Lung (tissue), 17 donors: ENCODE measurements at places on chromosomes 3 and 15. TPM values are rescaled to one million over a fixed set of nuclear protein-coding genes. Genes with fewer than 3 reads are reported as not detected.

The STARD5 gene
- 7.0 TPM for total RNA-seq

The ITIH1 gene
- total RNA-seq = 0.11 TPM

The LYZL4 gene
- not detected for total RNA-seq

The KY gene
- total RNA-seq = 0.06 TPM

The TMEM212 gene
- 16.5 TPM for total RNA-seq

The GATA2 gene
- 9.6 TPM for total RNA-seq

The OXTR gene
- total RNA-seq = 2.6 TPM

The SLC22A14 gene
- total RNA-seq = not detected

The SAXO2 gene
- 54.0 TPM for total RNA-seq

The GABRG3 gene
- not detected for total RNA-seq

The GRIP2 gene
- 1.2 TPM for total RNA-seq

The ZNF385D gene
- 30.9 TPM for total RNA-seq

DNA sequence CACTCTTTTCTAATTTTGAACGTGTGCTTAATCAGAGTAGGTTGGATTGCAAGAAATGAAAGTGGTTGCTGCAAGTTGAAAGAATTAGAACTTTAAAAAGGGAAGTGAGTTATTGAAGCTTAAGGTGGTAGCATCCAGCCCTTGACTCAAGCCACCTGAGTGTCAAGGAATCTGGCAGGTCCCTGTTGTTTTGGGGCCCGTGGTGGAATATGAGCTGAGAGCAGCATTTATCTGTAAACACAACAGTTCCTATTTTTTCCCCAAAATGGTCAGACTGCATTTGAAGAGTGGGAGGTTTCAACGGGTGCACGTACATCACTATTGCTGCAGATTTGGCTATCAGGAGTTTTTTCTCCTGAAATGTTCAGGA is 1.7 kb downstream of the ITPR1 start:
- H3K27me3 ChIP-seq = no peaks in the 10 kb centered on the region
- no peak overlapping the region for H3K27ac ChIP-seq
- H3K36me3 ChIP-seq = no peaks in the 10 kb centered on the region
- no peak overlapping the region for H3K4me3 ChIP-seq
- peaks cover 10% of the 10 kb centered on the region for H3K4me1 ChIP-seq
- DNase-seq = no peak

DNA sequence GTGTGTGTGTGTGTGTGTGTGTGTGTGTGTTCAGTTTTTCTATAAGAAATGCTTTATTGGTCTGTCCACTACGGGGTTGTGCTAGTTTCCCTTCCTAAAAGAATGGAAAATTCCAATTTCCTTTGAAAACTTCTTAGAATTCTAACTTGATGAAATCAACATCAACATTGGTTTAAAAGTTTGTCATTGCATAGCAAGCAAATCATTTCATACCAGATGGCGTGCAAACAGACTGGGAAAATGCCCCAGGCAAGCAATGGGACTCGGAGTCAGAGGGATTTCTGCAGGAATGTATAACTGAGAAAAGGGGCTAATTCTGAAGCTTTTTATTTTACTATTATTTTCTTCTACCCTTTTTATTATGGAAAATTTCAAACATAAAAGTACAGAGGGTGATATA is 13.1 kb upstream of the DYNC1LI1 start:
- no peak for DNase-seq
- no peak overlapping the region for H3K4me3 ChIP-seq
- no peaks in the 10 kb centered on the region for H3K4me1 ChIP-seq
- H3K36me3 ChIP-seq = no peaks in the 10 kb centered on the region
- H3K27me3 ChIP-seq = no peaks in the 10 kb centered on the region

GRCh38 chr3:155712008-155712407 is 32.9 kb downstream of the PLCH1 start:
- no peaks in the 10 kb centered on the region for H3K4me1 ChIP-seq
- no peak overlapping the region for H3K4me3 ChIP-seq
- DNase-seq = no peak
- H3K27me3 ChIP-seq = no peaks in the 10 kb centered on the region
- no peak overlapping the region for H3K27ac ChIP-seq
- H3K36me3 ChIP-seq = no peaks in the 10 kb centered on the region

GRCh38 chr15:81596159-81596865 is 222.3 kb upstream of the TMC3 start:
- no peaks in the 10 kb centered on the region for H3K4me1 ChIP-seq
- no peak overlapping the region for H3K27ac ChIP-seq
- no peaks in the 10 kb centered on the region for H3K36me3 ChIP-seq
- no peak for DNase-seq

GRCh38 chr3:158761350-158761749 is 29.1 kb upstream of the RARRES1 start:
- peaks cover 26% of the 10 kb centered on the region for H3K4me1 ChIP-seq
- no peak for DNase-seq
- H3K36me3 ChIP-seq = no peaks in the 10 kb centered on the region
- H3K27me3 ChIP-seq = no peaks in the 10 kb centered on the region
- no peak overlapping the region for H3K4me3 ChIP-seq
- no peak overlapping the region for H3K27ac ChIP-seq

- no peak for DNase-seq
- no peaks in the 10 kb centered on the region for H3K27me3 ChIP-seq
- no peak overlapping the region for H3K27ac ChIP-seq
- H3K36me3 ChIP-seq = no peaks in the 10 kb centered on the region
- peaks cover 11% of the 10 kb centered on the region for H3K4me1 ChIP-seq
- no peak overlapping the region for H3K4me3 ChIP-seq
Observed at GRCh38 chr3:48137425-48137999, 50.7 kb downstream of the CDC25A start.

- no peaks in the 10 kb centered on the region for H3K4me1 ChIP-seq
- peak overlapping the region; percentile 75 for H3K27ac ChIP-seq
- H3K27me3 ChIP-seq = no peaks in the 10 kb centered on the region
- H3K4me3 ChIP-seq = no peak overlapping the region
- no peaks in the 10 kb centered on the region for H3K36me3 ChIP-seq
- no peak for DNase-seq
Observed at GRCh38 chr15:89132611-89133507, 44.6 kb downstream of the ABHD2 start.

DNA sequence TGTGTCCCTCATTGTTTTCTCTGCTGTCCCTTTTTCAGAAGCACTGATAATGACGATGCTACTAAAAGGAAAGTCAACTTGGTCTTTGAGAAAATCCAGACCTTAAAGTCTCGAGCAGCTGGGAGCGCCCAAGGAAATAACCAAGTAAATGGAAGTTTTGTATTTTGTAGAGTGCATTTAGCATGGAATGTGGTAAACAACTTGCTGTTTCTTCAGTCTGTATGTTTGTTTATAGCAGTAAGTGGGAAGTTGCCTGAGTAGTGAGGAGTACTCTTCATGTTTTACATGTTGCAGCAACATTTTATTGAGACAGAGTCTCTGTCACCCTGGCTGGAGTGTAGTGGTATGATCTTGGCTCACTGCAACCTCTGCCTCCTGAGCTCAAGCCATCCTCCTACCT is 66.0 kb downstream of the CGNL1 start:
- H3K4me3 ChIP-seq = no peak overlapping the region
- no peak for DNase-seq
- H3K27me3 ChIP-seq = no peaks in the 10 kb centered on the region
- H3K36me3 ChIP-seq = peaks cover 4% of the 10 kb centered on the region
- H3K27ac ChIP-seq = no peak overlapping the region

GRCh38 chr15:87492321-87492720 is 764.2 kb downstream of the NTRK3 start:
- no peak for DNase-seq
- no peak overlapping the region for H3K27ac ChIP-seq
- no peaks in the 10 kb centered on the region for H3K27me3 ChIP-seq
- H3K4me3 ChIP-seq = no peak overlapping the region
- no peaks in the 10 kb centered on the region for H3K36me3 ChIP-seq
- H3K4me1 ChIP-seq = peaks cover 24% of the 10 kb centered on the region

DNA sequence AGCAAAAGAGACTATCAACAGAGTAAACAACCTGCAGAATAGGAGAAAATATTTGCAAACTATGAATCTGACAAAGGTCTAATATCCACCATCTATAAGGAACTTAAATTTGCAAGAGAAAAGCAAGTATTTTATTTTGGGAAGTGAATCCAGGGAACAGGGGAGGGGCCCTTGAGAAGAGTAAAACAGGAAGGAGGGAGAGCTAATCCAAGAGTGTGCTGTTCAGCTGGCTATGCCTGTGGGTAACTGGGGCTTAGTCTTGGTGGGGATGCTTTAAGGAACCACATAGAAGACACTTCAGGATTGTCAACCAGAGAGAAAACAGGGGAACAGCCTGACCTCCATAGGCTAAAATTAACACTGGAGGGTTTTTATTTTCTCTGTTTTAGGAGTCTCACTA is 3.9 kb upstream of the HHLA2 start:
- no peak overlapping the region for H3K27ac ChIP-seq
- no peaks in the 10 kb centered on the region for H3K36me3 ChIP-seq
- no peaks in the 10 kb centered on the region for H3K4me1 ChIP-seq
- no peak overlapping the region for H3K4me3 ChIP-seq

- H3K27ac ChIP-seq = peak overlapping the region; percentile 47
- H3K36me3 ChIP-seq = no peaks in the 10 kb centered on the region
- H3K27me3 ChIP-seq = no peaks in the 10 kb centered on the region
- DNase-seq = peak; percentile 34
- H3K4me1 ChIP-seq = peaks cover 7% of the 10 kb centered on the region
Observed at GRCh38 chr15:64883997-64884511, 27.6 kb upstream of the ANKDD1A start.

- H3K36me3 ChIP-seq = no peaks in the 10 kb centered on the region
- no peaks in the 10 kb centered on the region for H3K27me3 ChIP-seq
- H3K4me3 ChIP-seq = no peak overlapping the region
- H3K27ac ChIP-seq = no peak overlapping the region
- no peaks in the 10 kb centered on the region for H3K4me1 ChIP-seq
- DNase-seq = no peak
Observed at GRCh38 chr3:118181274-118181673, 853.4 kb downstream of the IGSF11 start.

- peak; percentile 94 for DNase-seq
- H3K27me3 ChIP-seq = no peaks in the 10 kb centered on the region
- peak within 1 kb of the TSS; percentile 79 for H3K4me3 ChIP-seq
- no peaks in the 10 kb centered on the region for H3K36me3 ChIP-seq
- peaks cover 8% of the 10 kb centered on the region for H3K4me1 ChIP-seq
- H3K27ac ChIP-seq = peak within 1 kb of the TSS; percentile 88
Observed at GRCh38 chr15:47717036-47717612, at the start of gene SEMA6D. Gene SEMA6D (plus strand): TSS chr15:47717505. CDS start chr15:47759799, 42,294 bp downstream.

DNA sequence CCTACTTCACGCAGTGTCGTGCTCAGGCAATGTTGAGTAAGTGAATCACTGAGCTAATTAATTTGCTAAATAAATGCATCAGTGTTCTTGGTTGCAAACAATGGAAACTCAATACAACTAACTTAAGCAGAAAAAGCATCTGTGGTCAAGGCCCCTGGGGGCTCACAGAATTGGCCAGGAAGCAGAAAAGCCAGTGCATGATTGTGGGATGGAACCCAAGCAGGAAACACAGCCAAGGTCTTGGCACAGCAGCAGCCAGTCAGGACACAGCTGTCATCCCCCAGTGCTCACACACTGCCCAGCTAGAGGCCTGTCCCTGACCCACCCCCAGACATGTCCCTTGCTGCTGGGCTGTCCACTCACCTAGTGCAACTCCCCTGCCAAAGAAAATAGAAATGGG is 85.9 kb downstream of the AQP9 start:
- H3K4me3 ChIP-seq = no peak overlapping the region
- H3K27ac ChIP-seq = no peak overlapping the region
- no peaks in the 10 kb centered on the region for H3K36me3 ChIP-seq
- no peaks in the 10 kb centered on the region for H3K27me3 ChIP-seq

DNA sequence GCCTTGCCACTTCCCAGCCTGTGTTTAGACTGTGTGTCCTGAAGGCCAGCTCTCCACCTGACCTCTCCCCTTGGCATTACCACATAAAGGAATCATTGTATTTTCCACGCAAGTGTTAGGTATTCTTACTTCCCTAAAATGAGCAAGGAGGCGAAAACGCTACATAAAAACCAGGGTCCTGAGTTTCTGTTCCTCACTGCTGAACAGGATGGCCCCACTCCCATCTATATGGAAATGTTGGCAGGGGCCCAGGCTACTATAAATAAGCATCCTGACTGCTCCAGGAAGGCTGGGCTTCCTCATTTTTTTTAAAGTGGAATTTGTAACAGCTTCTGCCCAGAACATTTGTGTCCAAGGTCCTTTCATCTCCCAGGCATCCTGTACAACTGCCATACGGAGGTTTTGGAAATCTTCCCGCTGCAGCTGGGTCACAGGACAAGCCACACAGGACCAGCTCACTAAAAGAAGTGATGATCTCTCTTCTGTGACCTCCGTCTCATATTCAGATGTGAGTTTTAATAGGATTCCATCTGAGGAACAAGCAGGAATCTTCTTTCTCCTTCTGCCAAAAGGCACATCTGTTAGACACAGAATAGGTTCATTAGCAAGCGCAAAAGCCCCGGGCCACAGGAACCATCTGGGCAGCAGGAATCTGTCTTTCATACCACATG is 56.4 kb upstream of the LIMD1 start:
- peak overlapping the region; percentile 87 for H3K27ac ChIP-seq
- no peaks in the 10 kb centered on the region for H3K36me3 ChIP-seq
- DNase-seq = peak; percentile 95
- no peak overlapping the region for H3K4me3 ChIP-seq
- no peaks in the 10 kb centered on the region for H3K27me3 ChIP-seq
- H3K4me1 ChIP-seq = peaks cover 49% of the 10 kb centered on the region

GRCh38 chr15:47364230-47365141 is 352.8 kb upstream of the SEMA6D start:
- no peak overlapping the region for H3K27ac ChIP-seq
- H3K36me3 ChIP-seq = no peaks in the 10 kb centered on the region
- no peak overlapping the region for H3K4me3 ChIP-seq
- H3K27me3 ChIP-seq = no peaks in the 10 kb centered on the region
- H3K4me1 ChIP-seq = no peaks in the 10 kb centered on the region
